ENCODE measurements at places on chromosomes 11 and 22.

GRCh38 chr22:36865346-36865745 lies 4.5 kb downstream of the NCF4 start:
- DNase-seq: no peak

GRCh38 chr11:132937016-132937415 lies 595.3 kb downstream of the OPCML start:
- DNase-seq: no peak

GRCh38 chr11:62647609-62648005 lies 1.2 kb upstream of the GANAB start:
- no peak for DNase-seq

- no peak for DNase-seq
Observed at GRCh38 chr11:76177250-76177686, 29.0 kb downstream of the WNT11 start.

- peak; percentile 92 for DNase-seq
Observed at GRCh38 chr11:21511835-21512440, 680.9 kb upstream of the ANO5 start.

GRCh38 chr11:87190071-87190470 lies 152.3 kb downstream of the TMEM135 start:
- no peak for DNase-seq

- DNase-seq: peak; percentile 90
Observed at GRCh38 chr11:79501707-79502106, 60.9 kb upstream of the TENM4 start.

DNA sequence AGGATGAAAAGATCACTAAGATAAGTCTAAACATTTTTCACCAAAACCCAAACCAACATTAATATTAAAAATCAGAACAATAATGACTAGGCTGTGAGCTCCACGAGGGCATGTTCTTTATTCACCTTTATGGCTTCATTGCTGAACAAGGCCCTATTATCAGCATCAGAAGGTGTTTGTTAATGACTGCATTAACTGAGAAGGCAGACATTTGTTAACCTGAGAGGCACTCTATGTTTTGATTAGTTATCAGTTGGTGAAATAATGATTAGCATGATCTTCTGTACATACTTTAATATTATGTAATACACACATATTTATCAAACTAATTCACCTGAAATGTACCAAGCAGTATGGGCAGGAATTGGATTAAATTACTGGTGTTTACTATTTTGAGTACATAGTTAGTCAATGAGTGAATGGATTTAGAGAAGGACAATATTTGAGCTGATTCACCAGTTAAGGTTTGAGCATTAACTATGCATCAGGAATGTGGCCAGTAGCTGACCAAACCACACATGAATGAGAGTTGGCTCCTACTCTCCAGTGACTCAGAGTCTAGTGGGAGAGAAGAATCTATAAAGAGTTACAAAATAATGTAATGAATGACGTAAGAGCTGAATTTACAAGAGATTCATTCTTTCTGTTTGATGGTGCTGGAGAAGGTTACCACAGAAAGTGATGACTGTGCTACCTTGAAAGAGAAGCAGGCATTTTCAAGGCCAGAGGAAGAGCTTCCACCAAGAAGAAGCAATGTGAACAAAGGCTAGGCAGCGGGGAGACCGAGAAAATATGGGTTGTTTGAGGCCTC lies 6.7 kb downstream of the IL18 start:
- DNase-seq: peak; percentile 60

- no peak for DNase-seq
Observed at GRCh38 chr11:120625565-120625964, 114.0 kb downstream of the GRIK4 start.

DNA sequence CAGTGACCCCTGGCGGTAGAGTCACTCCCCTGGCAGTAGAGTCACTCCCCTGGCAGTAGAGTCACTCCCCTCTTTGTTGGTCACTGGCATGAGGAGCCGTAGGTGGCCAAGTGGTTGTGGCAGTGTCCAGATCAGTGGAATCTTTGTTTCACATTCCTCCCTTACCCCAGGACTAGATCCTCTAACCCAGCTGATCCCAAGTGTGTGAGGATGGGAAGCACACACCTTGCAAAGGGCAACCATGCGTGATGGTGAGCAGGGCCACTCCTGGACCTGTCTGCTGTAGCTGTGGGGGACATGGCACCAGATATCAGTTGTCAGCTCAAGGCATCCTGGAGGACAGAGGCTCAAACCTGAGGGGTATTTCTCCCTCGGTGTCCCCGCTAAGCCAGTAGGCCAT lies 37.8 kb downstream of the OSBP2 start:
- DNase-seq: no peak

GRCh38 chr22:32411402-32411801 lies 645 bp downstream of the RTCB start:
- peak; percentile 37 for DNase-seq

DNA sequence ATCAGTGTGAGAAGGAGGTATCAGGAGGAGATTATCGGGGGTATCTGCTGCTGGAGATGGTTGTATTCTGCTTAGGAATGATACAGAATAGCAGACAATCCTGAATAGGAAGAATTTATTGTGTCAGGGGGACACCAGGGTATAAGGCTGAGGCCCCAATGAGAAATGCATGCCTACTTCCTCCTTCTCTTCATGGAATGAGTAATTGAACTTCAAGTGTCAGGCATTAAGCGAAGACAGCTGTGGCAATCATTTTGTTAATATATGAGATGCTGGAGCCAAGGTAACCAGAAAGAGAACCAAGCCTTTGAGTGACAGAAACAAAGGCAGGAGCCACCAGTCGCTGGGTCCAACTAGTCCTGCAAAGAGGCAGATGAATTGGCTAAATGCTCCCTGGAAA lies 49.1 kb downstream of the KIRREL3 start:
- no peak for DNase-seq

GRCh38 chr11:78346799-78347198 lies 70.8 kb downstream of the GAB2 start:
- peak; percentile 40 for DNase-seq

GRCh38 chr11:74707602-74708510 lies 23.4 kb downstream of the CHRDL2 start:
- no peak for DNase-seq

Measured in DMS53 (cell line).